ENCODE measurements at places on chromosomes 12 and 14.

DNA sequence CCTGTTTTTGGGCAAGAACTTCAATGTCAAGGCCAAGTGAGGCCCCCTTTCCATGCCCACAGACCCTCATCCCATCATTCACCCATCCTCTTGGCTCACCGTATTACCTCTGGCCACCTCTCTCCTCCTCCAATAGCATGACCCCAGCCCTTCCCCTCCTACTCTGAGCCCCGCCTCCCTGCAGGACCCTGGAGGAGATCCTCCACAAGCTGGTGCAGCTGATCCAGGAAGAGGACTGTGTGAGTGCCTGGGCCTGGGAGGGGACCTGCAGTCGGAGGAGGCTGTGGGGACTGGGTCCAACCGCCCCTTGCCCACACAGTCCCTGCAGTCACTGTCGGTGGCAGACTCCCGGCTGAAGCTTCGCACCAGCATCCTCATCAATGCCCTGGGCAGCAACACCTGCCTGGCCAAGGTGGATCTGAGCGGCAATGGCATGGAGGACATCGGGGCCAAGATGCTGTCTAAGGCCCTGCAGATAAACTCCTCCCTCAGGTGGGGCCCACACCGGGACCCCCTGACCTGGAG is 7.2 kb downstream of the CARMIL3 start:
- DNase-seq = no peak

- no peak for DNase-seq
Observed at GRCh38 chr12:51218607-51219161, 822 bp upstream of the POU6F1 start.

GRCh38 chr12:19707948-19708409 is 268.7 kb downstream of the AEBP2 start:
- DNase-seq = no peak

DNA sequence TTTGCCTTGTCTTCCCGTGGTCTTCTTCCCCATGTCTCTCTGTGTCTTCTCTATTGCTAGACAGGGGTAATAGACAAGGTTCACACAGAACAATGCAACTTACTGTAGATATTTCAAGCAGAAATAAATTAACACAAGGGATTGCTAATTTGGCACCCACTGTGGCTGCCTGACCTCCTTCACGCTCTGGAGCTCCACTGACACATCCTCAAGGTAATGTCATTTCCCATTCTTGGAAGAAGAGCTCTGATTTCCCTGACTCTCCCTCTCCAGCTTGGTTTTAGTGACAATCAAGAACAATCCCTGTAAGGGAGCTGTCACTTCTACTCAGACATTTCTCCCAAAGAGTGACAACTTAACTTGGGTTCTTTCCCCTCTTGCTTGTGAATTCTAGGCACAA is 105.4 kb upstream of the NAP1L1 start:
- DNase-seq = no peak

DNA sequence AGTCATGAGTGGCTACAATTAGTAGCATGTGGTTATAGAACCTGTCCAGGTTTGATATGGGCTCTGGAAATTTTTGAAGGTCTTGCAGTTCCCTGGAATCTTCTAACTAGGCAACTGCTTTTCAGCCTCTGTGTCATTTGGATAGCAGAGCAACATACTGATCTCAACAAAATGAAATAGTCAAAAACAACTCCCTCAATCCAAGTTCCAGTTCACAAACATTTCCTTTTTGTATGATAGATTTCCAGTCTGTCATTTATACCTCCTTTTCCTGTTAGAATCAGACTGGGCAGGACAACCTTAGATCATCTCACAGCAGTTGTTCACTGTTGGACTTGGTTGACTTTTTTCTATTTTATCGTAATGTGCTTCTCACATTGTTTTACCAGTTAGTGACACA is 442.1 kb upstream of the PDE3A start:
- no peak for DNase-seq

- no peak for DNase-seq
Observed at GRCh38 chr12:108668542-108668941, 34.8 kb upstream of the SELPLG start.

DNA sequence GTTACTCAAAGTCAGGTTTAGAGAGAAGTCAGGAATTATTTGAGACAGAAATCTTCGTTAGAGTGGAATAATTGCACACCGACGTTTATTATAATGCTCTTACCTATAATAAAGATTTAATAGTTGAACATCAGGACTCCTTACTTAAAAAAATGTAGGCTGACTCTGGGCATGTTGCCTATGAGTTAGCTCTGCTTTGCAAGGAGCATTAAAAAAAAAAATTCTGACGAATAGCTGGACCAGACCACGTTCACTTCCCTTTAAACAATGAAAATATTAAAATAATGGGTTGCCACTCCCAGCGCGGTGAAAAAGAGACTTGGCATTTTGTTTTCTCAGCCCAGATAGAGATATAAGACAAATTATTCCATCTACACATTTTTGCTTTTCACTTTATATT is 574 bp upstream of the FANCM start:
- DNase-seq = no peak

GRCh38 chr14:98249057-98249456 is 1022.9 kb downstream of the BCL11B start:
- no peak for DNase-seq

GRCh38 chr12:70365398-70365647 is 767 bp upstream of the KCNMB4 start:
- no peak for DNase-seq

GRCh38 chr14:72513965-72514659 is 379.8 kb downstream of the DPF3 start:
- peak; percentile 63 for DNase-seq

GRCh38 chr12:132259364-132259871 is 70.0 kb downstream of the GALNT9 start:
- DNase-seq = no peak

DNA sequence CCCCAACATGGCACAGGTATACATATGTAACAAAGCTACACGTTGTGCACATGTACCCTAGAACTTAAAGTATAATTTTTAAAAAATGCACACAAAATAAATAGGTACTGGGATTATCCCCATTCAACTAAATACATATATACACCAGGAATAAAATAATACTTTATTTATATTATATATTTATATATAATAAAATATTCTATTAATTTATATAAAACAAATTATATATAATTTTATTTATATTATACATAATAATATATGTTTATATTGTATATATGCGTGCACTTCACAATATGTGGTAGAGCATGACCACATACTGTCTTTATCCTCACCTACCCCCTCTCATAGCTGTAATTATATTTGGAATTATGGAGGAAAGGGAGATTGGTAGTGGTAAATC is 119.1 kb upstream of the TMEM260 start:
- DNase-seq = no peak

DNA sequence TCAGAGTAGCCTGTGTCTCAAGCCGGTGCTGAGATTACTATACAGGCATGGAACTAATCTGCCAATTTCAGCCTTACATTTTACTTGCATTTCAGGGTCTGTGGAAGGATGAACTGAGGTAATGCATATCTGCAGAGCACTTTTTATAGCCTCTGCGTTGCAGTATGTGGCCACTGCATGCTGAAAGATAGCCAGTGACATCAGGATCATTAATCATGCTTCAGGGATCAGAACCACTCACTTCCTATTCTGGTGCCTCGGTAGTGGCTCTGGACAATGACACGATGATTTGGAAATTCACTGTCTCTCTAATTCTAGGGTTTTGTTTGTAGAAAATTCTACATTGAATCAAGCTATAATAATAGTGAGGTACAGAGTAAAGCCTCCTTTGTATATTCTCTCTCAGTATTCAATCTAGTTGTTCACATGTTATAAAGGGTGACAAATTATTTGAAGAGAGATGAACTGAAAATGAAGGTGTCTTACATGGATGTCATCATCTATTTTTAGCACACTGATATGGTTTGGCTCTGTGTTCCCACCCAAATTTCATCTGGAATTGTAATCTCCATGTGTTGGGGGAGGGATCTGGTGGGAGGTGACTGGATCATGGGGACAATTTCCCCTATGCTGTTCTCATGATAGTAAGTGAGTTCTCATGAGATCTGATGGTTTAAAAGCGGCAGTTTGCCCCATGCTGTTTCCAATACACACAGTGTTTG is 554.3 kb upstream of the MIS18BP1 start:
- no peak for DNase-seq

GRCh38 chr14:29896354-29896821 is 31.3 kb downstream of the PRKD1 start:
- DNase-seq = no peak

DNA sequence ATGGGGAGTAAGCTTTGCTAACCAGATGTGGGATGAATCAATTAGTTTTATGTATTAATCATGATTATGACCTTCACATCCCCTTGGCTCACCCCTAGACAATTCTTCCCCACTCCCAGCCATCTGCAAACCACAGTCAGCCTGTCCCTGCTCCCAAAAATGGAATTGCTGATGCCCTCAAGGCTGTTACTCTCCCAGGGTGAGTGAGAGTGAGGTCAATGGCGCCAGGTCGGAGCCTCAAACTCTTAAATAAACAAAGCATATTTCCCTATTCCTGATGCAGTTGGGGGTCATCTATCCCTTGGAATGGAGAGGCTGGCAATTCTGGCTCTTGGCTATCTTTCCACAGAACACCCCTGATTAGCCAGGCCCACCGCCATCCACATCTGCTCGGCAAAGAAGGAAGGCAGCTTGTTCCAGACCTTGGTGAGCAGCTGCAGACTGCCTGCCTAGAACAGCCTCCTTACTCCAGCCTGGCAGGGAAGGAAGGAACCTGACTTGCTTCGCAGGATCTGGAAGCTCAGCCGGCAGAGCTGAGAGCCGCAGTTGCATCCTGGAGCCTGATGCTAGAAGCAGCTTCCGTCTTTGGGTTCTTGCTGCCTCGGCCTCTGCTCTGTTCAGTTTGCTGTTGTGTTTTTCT is 57.0 kb downstream of the SMUG1 start:
- DNase-seq = no peak

- DNase-seq = no peak
Observed at GRCh38 chr12:25757037-25757665, 201.3 kb upstream of the RASSF8 start.

DNA sequence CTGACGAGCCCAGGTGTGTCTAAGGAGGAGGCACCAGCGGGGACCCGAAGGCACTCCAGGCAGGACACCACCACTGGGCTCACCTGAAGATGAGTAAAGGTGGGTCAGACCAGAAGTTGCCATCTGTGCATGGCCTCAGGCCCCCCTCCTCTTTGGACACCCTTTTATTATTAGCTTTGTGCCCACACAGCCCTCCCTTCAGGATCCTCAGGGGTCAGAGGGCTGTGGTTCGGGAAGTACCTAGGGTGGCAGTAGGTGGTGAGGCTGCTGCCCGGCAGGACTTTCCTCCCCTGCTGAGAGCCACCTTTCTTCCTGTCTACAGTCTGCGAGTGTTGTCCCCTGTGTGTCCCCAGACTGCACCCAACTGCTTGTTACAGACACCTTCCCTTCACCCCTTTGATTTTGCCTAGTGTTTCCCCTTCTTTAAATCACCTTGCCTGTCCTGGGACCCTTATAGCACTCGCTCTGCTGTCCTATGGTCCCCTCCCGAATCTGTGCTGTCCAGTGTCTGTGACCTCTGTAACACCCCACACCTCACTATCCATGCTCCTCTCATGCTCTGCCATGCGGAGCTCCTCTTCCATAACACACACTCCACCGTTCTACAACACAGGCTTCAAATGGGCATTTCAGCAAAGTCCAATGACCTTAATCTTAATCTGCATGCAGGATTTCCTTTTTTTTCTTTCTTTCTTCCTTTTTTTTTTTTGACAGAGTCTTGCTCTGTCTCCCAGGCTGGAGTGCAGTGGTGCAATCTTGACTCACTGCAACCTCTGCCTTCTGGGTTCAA is 25.7 kb downstream of the SOAT2 start:
- DNase-seq = no peak

DNA sequence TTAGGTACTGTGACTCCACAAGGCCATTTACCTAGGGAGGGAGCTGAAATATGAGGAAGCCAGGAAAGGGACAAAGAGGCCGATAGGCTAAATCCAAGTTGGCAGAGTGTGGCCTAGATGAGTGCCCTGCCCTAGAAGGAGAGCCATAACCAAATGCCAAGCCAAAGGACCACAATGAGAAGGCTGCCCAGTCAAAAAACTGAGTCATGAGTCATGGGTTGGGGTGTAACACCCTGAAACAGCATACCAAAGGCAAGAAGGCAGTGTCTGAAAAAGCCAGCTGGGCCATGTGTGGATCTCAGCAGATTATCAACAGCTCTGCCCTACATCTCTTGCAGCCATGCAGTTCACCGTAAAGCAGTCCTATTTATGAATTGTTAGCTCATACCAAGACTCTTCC is 171.7 kb downstream of the PHLDA1 start:
- no peak for DNase-seq

DNA sequence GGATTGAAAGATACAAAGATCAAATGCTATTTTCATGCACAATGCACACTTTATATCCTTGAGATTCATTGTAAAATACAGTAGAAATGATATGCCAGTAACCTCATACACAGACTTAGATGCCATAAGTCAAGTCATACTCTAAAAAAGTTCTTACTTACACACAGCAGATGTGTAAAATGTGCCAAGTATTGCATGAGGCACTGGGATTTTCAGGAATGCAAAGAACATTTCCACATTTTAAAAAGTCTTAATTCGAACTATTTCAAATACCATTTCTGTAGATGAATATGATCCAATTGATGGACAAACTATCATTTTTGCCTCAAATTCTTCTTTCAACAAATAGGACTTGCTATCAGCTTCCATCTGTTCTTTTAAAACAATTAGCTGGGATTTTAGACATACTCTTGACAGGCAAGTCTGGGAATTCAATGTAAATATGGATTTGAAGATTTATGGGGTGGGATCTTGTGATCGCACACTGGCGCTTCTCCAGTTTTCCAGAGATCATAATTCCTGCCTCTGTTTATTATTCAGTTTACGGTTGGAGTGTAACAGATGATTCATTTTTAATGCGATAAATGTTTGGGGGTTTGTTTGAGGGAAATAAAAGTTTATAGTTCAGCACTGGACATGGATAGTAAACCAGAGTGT is 183.8 kb downstream of the PAX9 start:
- DNase-seq = no peak

- peak; percentile 88 for DNase-seq
Observed at GRCh38 chr12:121858662-121859572, at the start of gene HPD. HPD (minus strand) TSS chr12:121858859; CDS start chr12:121858823, 36 bp downstream.

- DNase-seq = no peak
Observed at GRCh38 chr12:43807386-43807785, 1.3 kb upstream of the TWF1 start.

GRCh38 chr14:76421662-76422061 is 45.7 kb downstream of the ESRRB start:
- no peak for DNase-seq

- no peak for DNase-seq
Observed at GRCh38 chr14:59422069-59422881, 42.9 kb downstream of the GPR135 start.

DNA sequence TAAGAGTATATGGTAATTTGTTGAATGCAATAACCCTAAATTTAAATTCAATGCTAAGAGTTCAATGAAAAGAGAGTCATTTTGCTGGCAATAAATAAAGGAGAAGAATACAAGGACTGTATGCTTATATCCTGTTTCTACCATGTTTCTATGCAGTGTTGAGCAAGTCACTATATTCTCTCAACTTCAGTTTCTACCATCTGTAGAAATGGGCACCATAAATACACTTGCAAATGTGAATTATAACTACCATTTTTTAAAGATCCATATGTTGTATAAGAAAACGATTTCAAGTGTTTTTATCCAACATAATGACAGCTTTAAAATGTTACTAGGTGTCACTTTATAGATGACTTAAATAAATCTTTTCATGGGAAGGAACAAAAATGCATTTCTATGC is 170.3 kb downstream of the CEP128 start:
- DNase-seq = no peak

- DNase-seq = no peak
Observed at GRCh38 chr12:101733166-101733565, 6.1 kb downstream of the SYCP3 start.

Measured in AG08395 (cell line).